T-helper 1 cell (primary cell): ENCODE measurements at places on chromosomes 6 and 20.

GRCh38 chr6:87806099-87806498, 104.1 kb upstream of the AKIRIN2 start:
- DNase-seq: no peak

DNA sequence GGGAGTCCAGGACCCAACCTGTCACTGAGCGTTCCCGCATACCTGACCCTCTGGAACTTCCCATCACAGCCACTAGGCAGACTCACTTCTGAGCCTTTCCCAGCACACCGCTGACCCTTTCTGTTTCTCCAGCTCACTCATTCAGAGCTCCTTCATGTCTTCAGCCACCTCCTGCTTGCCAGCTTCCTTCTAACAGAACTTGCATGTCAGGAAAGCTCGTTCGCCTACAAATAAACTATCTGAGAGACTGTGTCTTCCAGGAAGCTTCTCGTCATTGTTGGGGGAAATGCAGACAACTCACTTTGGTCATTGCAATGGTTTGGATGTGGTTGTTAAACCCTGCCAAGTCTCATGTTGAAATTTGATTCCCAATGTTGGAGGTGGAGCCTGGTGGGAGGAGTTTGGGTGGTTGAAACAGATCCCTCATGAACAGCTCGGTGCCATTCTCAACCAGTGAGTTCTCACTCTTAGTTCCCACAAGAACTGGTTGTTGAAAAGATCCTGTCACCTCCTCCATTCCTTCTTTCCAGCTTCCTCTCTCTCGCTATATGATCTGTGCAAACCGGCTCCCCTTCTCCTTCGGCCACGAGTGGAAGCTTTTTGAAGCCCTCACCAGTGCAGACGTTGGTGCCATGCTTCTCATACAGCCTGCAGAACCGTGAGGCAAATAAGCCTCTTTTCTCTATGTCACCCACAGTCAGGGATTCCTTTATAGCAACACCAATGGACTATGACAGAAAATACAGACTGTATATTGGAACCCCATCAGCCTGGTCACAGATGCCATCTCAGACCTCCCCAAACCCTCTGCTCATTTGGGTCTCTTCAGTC, 1.4 kb upstream of the MUC21 start:
- DNase-seq: no peak

DNA sequence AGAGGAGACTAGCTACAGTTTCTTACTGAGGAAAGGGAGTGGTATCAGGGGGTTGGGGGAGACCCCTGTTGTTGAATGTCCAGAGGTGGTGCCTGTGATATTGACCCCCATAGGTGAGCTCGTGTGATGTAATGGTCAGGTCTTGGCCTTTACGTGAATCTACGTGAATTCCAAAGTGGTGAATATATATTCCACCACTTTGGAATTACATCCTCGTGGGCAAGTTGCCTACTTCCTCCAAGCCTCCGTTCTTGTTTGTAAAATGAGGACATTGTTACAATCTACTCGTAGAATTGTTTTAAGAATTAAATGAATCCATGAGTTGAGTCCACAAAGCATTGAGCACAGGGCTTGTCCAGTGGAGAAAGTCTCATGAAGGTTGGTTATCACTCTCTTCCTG, 47.3 kb downstream of the TSHZ2 start:
- no peak for DNase-seq

- DNase-seq: no peak
Measured at GRCh38 chr6:152034631-152035030, 227.1 kb downstream of the ESR1 start.

DNA sequence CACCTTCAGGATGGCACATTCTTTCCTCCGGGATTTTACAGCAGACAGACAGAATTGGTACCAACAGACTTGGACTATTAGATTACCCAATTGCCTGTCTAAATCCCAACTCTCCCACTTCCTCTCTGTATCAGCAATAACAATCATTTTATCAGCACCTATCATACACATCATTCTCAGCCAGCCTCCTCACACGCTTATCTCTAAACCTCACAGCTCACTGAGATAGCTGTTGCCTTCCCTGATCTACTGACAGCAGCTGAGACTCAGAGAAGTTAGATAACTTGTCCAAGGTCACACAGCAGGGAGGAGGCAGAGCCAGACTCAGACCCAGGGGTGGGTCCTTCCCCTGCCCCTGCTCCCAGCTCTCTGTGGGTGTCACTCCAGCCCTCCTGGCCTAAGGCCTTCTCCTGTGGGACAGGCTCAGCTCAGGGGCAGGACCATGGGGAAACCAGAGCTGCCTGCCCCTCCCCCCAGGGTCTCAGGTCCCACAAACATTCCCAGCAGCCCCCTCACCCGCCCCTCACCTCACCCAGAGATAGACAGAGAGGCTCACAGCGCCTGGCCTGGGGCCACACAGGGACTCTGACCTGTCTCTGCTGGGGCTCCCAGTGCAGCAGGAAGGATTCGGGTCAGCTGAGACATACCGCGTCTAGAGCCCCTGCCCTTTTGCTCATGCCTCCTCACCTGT, 92.8 kb downstream of the GRM4 start:
- no peak for DNase-seq

- DNase-seq: no peak
Measured at GRCh38 chr6:137664183-137664582, 170.0 kb upstream of the OLIG3 start.

- DNase-seq: no peak
Measured at GRCh38 chr20:316316-317068, 8.9 kb upstream of the SOX12 start.

GRCh38 chr6:56764081-56764566, 121.4 kb upstream of the DST start:
- no peak for DNase-seq

DNA sequence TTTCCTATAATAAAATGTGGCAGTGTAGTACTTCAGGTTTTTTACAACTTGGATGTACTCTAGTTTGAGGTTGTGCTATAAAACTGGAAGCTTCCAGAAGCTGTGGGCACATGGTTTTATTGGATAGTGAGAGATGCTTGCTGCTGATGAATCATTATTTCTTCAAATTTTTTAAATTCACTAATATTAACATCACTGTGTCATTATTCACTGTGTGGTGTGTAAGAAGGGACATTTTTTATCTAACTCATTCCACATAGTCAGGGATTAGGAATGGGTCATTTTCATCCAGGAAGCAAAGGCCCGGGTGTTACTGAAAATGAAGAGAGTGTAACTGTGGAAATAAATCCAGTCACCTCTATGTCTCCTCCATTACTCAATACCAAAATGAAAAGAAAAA, 421.0 kb downstream of the TENT5A start:
- DNase-seq: no peak

- DNase-seq: no peak
Measured at GRCh38 chr6:131258816-131259476, 123.7 kb downstream of the AKAP7 start.

DNA sequence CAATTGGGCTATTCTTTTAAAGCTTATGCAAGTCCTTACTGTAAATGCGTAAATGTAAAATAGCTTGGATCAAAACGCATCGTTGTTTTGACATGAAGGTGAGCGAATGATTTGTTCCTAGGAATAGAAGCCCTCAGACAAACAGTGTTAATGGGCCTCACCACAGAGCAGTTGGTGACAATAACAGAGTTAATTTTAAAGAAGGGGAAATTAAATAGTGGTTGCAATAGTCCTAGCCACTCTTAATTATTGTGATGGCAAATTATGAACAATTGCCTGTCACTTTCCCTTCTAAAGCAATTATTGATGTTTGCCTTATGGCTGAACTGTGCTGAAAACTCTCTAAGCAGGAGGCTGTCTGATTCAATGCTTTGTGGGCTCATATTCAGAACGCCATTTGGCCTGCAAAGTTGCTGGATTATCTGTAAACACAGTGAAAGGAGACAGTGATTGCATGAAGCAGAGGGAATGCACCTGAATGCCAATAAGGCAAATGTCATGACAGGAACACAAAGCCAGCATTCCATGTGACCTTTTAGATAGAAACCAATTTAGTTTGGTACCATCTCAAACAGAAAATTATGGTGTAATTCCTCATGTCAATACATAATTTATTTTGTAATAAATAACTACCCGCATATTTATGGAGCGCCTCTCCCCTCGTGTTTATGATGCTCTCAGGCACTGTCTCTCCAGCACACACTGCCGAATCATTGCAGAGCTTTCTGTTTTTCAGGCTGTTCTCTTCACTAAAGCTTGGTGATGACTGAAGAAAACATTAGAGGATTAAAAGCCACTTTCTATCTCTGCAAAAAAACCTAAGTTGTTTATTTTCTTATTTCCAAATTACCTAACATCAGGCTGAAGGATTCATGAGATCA, 387.5 kb downstream of the HACE1 start:
- no peak for DNase-seq

DNA sequence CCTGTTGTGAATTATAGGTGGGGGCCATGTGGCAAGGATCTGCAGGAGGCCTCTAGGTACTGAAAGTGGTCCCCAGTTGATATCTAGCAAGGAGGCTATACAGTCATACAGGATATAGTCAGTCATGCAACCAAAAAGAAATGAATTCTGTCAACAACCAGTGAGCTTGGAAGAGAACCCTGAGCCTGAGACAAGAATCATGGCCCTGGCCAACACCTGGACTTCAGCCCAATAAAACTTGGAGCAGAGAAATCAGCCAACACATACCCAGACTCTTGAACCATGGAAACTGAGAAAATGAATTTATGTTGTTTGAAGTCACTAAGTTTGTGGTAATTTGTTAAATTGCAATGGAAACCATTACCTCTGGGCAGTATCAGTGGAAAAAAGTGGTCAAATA, 370.2 kb downstream of the KIF16B start:
- no peak for DNase-seq

DNA sequence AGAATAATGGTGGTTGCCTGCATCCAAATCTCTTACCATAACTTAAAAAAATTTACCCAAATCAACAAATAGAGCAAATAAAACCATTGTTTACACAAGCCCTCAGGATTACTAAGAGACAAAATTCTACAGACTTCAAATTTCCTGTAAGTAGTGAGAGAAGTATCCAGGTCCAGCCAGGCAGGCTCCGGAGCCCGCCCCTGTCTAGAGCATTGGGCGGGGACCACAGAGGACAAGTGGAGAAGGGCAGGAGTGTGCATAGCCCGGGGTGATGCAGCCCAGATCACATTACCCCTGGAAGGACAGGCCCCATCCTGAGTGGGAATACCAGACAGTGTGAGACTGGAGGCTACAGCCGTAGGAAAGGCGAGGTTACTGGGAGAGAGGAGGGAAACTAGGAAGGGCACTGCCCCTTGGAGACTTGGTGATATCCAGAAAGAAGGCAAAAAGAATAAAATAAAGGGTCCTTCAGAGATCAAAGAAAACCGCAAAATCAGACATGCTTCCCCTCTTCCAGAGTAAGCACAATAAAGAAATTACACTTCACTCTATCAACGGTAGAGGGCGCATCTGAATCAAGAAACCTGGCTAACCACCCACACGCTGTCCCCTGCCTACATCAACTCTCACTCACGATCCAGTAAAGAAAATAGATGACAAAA, 26.6 kb downstream of the RIN2 start:
- DNase-seq: peak; percentile 17

DNA sequence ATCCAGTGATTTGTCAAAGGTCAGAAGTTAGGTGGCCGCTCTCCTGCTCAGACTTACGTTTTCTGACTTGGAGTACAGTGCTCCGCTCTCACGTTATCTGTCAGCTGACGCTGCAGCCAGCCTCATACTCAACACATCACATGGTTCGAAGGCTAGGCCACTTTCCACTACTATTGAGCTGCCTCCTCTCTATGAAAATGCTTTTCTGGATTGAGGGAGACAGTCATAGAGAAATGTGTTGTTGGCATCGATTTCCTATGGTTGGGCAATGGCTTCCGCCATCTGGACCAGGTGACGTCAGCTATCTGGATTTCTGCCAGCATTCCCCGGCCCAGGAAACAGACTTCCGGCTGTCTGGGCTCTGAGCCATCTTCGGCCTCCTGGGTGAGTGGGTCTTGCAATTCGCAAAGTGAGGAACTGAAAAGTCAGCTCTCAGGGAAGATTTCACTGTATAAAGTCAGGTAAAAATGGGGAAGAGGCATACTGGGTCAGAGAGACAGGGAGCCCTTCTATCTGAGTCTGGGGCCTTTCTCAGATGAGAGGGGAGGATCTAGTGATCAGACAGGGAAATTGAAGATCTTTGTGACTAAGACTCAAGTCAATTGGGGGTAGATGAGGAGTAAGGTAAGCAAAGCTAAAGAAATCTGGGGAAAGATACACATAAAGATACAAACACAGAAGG, 37.5 kb upstream of the IER3 start:
- DNase-seq: no peak

- no peak for DNase-seq
Measured at GRCh38 chr6:111781041-111781708, 92.1 kb downstream of the FYN start.

- no peak for DNase-seq
Measured at GRCh38 chr20:16922834-16923233, 174.7 kb downstream of the OTOR start.

DNA sequence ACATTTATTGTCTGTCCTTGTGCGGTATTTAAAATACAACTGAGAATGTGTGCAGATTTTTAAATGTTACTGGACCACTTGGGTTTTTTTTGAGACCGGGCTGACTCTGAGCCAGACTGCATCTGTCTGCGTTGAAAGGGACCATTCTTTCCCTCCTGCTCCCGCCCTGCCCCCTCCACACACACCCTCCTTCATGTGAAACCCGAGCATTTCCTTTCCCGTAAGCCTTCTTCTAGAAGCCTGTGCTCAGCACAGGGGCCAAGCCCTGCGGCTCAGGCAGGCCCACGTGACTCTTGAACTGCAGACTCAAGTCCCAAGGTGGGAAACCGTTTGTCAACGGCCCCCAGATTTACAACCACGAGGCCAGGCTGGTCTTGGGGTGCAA, 82.7 kb upstream of the FOXC1 start:
- DNase-seq: no peak

DNA sequence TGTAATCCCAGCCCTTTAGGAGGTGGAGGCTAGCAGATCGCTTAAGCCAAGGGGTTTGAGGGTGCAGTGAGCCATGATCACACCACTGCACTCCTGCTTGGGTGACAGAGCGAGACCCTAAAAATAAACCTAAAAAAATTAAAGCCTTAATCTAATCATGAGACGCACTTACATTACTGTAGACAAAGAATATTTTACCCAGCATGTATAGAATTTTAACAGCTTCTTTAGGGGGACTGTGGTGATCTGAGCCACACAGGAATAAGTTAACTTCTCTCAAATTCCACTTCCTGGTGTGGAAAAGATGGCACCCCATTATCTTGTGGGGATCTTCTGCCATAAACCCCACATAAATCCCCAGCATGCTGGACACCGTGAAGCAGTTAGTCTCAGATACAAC, 2.3 kb upstream of the OOEP start:
- DNase-seq: no peak
